ENCODE measurements at places on chromosomes 5 and 9.

DNA sequence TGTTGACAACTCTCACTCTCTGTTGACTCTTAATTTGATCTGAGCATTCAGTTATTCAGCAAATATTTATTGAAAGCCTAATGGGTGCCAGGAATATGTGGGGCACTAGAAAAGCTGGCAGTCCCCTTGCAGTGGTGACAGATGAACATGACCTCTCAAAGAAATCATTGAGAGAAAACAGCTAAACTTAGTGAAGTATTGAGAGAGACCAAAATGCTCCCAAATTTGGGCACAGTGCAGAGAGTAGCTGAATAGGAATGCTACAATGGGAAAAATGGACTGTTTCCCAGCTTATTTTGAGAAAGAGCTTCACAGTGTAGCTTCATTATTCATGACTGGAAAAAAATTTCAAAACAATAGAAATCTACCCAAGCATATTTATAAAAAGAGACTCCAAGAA, 257.9 kb downstream of the SGCD start:
- no peak for DNase-seq

GRCh38 chr5:127650022-127650421, 1.1 kb downstream of the CTXN3 start:
- no peak for DNase-seq

- DNase-seq, result peak; percentile 39
Observed at GRCh38 chr9:105679257-105680022, 14.9 kb upstream of the TMEM38B start.

GRCh38 chr5:119397518-119398380, 41.9 kb downstream of the TNFAIP8 start:
- peak; percentile 66 for DNase-seq

GRCh38 chr9:79166005-79166404, 405.8 kb upstream of the TLE4 start:
- DNase-seq, result no peak
